ENCODE measurements at places on chromosomes 7 and 10. TPM values are rescaled to one million over a fixed set of nuclear protein-coding genes. Genes with fewer than 3 reads are reported as not detected.

GRCh38 chr7:128453836-128454804 lies 1.6 kb upstream of the HILPDA start:
- DNase-seq: no peak

GRCh38 chr10:28489206-28489605 lies 43.7 kb upstream of the WAC start:
- DNase-seq: no peak

Gene ZYX
- total RNA-seq: 165 TPM

Gene CAMK1D
- 31.1 TPM for total RNA-seq

Gene PODXL
- 1.1 TPM for total RNA-seq

Gene AGBL3
- total RNA-seq: 2.4 TPM

DNA sequence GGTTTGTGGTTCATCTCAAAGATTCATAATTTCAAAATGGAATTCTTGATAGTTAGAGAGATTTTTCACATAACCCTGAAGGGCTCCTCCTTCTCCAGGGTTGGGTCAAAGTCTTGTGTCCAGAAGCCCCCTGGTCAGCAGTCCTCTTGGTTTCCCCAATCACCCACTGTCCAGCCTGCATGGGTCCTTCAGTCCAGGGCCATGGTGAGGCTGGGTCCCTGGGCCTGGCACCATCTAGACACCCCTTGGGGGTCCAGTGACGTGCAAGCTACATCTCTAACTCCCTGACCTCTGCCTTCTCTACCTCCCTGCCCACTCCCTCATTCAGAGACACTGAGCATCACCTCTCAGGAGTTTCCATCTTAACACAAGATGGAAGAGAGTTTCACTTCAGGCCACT lies 26.1 kb downstream of the ANXA8 start:
- no peak for DNase-seq

All from T-helper 17 cell (primary cell).